ENCODE measurements at places on chromosomes 2 and 18.
A peak's percentile ranks its signal among the peaks of the same experiment; 100 is the strongest.

DNA sequence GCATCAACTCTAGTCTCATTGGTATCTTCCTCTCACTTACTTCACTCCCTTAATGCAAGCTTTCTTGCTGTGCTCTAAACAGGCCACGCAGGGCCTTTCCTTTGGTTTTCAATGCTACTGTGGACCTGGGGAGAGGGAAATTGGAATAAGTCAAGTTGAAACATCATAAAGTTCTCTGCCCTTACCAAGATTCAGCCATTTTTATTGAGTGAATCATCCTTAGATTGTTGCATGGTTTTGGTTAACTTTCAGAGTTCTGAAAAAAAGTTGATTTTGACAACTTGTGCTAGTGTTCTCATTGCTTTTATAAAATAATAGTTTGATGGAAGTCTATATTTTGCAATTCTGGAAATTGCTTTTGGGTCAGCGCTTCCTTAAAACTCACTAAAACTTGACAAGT, 852.8 kb upstream of the ACVR2A start:
- DNase-seq = no peak

GRCh38 chr18:12236934-12237832, 17.0 kb upstream of the CIDEA start:
- DNase-seq = no peak

DNA sequence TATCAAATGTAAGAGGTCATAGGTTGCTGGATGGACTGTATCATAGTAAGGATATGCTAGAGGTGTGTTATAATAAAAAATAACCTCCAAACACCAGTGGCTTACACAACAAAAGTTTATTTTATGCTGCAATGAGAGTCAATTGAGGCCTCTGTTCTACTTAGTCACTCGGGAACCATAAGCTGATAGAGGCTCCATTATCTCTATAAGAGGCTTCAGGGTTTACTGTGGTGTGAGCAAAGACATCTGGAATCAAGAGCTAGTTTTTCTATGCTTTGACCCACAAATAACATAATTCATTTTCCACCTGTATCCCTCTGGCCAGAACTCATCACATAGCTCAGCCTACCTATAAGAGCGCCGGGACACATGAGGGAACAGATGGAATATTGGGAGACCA, 47.5 kb upstream of the NEMP2 start:
- no peak for DNase-seq

GRCh38 chr18:74778191-74778847, 180.6 kb downstream of the ZNF407 start:
- no peak for DNase-seq

GRCh38 chr2:167492486-167492885, 604.2 kb downstream of the XIRP2 start:
- no peak for DNase-seq

DNA sequence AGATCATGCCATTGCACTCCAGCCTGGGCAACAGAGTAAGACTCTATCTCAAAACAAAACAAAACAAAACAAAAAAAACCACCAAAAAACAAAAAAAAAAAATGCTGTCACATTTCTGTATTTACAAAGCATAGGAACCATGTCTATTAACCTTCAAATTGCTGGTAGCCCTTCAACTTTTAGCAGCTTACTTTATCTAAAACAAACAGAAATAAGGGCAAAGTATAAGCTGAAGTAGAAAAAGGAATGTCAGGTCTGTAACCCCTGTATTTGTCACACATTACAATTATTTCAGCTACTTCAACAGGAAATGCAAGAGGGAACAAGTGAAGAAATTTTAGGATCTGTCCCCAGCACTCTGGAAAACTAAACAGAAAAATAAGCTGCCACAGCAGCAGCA, 25.4 kb downstream of the TYMS start:
- no peak for DNase-seq

GRCh38 chr2:205148755-205149154, 533.5 kb upstream of the NRP2 start:
- no peak for DNase-seq

- no peak for DNase-seq
These were observed 55.3 kb downstream of the NOL10 start for GRCh38 chr2:10634495-10634894.

DNA sequence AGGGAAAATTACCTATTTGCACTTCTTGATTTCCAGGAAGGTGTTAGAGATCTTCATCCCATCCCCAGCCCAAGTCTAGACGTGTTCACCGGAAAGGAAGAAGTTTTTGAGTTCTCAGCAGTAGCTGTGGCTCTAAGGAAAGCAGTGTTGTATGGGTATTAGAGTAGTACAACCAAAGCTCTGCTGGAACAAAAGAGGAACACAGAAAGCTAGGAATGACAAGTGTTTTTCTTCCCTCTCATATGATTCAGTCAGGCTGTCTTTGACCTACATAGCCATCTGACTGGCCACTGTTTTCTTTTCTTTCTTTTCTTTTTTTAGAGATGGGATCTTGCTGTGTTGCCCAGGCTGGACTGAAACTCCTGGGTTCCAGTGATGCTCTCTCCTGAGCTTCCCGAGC, 82.7 kb upstream of the SLC39A10 start:
- DNase-seq = no peak

DNA sequence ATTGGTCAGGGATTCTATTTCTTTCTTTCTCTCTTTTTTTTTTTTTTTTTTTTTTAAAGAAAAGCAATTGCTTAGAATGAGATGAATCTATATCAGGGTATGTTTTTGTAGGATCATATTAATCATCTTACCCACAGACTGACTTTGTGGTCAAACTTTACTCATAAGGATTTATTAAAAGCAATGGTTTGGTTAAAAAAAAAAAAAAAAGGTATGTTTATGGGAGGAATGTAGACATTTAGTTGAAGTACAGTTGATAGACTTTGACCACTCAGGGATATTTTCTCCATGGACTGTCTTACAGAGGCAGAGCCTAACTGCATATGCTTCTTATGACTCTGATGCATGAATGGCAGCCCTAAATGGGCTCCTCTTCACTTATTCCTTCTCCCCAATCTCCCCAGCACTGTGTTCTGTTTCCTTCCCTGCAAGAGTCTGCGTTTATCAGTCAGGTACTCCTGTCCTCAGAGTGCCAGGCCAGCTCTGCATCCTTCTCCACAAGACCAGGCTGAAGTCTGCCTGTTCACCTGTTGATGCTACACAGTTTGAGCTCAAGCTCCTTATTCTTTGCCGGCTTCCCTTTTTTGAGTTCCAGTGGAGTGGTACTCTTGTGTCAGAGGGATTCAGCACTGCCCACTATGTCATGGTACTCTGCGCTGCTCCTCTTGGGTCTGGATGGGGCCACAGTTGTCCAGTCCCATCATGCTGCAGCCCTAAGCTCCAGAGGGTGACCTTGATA, 24.3 kb downstream of the CRIM1 start:
- no peak for DNase-seq

- no peak for DNase-seq
These were observed 56.5 kb downstream of the NBEAL1 start for GRCh38 chr2:203071148-203071547.

GRCh38 chr18:7363338-7363737, 132.4 kb downstream of the LRRC30 start:
- no peak for DNase-seq

DNA sequence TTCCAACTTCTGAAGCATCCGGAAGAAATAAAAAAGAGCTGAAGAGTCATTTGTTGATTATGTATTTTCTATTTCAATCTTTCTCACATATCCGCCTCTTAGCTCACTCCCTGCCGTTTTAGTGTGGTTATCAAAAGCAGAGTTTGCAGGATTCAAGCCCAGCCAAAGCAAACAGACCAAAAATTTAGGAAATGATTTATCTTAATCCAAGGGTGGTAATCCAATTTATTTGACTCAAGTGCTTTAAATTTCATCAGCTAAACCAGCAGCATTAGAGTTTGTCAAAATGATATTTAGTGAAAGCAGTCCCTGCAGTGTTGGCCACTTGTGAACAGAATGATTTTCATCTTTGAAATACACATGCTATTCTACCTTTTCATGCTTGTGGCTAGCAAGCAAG, 129.3 kb upstream of the CCDC68 start:
- no peak for DNase-seq

- no peak for DNase-seq
These were observed 79.8 kb upstream of the CCDC141 start for GRCh38 chr2:179129574-179130238.

DNA sequence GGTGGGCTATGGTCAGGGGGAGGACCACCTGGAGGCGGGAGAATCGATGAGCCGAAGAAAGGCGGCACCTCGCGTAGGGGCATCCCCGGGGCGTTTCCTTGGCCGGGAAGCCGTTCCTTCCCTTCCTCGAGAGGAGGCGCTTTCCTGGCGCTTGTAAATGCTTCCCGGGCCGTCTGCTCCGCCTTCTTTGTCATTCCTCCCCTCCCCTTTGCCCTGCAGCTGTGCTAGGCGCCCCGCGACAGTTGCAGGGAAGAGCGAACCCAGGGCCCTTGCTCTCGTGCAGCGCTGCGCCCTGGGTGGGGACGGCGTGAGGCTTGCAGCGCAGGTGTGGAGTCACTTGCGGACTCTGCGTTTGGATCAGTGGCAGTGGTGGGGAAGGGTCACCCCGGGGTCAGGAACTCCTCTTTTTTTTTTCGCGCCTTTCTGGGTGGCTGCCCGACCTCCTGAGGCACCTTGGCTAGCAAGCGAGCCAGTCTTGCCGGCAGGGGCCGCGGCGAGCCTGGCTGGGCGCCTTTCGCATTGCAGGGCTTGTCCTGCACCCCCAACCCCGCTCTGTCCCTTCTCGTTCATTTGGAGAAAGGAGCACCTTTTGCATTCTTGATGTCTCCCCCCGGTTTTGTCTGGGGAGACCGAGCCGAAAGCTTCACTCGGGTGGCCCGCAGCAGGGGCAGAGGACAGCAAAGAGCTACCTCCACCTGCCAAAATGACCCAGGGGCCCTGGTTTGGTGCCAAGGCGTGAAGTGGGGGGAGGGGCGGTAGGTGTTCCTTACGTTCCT, 858 bp downstream of the KCNS3 start:
- DNase-seq = peak; percentile 62

DNA sequence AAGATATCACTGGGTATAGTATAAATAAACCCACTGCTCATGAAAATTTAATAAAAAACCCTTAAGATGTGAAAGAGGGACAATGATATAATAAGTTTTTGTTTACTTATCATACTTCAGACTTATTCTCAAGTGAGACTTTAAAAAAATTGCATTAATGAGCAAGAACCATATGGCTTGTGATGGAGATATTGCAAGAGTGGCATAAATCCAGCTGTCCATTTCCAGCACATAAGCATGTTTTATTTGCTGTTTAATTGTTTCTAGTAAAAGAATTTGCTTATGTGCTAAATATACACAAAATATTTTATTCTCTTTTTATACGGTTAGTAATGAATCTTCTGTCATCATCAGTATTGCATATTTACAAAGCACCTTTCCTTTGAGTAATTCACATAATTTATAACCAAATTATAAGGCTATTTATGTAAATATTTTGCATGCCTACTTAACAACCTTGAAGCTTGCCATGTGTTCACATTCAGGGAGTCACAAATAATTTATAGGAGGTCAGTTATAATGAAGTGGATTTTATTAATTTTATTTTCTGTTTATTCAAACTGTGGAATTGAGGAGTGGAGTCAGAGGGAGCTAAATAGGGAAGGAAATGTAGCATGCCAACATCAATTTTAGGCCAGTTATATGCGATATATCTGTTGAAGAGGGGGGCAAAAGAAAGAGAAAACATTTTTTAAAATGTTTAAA, 318.5 kb upstream of the CWC22 start:
- no peak for DNase-seq

GRCh38 chr18:68035774-68036522, 519.4 kb upstream of the DSEL start:
- DNase-seq = no peak

DNA sequence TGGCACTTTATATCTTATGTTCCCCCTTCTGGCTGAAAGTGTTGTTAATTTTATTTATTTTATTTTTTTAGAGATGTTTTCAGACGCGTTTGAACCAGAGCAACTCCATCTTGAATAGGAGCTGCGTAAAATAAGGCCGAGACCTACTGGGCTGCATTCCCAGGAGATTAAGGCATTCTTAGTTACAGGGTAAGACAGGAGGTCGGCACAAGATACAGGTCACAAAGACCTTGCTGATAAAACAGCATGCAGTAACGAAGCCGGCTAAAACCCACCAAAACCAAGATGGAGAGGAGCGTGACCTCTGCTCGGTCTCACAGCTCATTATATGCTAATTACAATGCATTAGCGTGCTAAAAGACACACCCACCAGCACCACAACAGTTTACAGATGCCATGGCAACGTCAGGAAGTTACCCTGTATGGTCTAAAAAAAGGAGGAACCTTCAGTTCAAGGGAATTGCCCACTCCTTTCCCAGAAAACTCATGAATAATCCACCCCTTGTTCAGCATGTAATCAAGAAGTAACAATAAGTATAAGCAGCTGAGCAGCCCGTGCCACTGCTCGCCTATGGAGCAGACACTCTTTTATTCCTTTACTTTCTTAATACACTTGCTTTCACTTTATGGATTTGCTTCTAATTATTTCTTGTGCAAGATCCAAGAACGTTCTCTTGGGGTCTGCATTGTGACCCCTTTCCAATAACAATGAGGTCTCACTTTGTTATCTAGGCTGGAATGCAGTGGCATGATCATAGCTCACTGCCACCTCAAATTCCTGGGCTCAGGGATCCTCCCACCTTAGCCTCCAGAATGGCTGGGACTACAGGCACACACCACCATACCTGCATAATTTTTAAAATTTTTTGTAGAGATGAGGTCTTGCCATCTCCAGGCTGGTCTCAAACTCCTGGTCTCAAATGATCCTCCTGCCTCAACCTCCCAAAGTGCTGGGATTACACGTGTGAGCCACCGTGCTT, 55.9 kb downstream of the CACNB4 start:
- no peak for DNase-seq

GRCh38 chr2:11305958-11306357, 38.5 kb downstream of the ROCK2 start:
- DNase-seq = no peak

GRCh38 chr2:69469784-69470183, 32.5 kb upstream of the NFU1 start:
- DNase-seq = no peak

DNA sequence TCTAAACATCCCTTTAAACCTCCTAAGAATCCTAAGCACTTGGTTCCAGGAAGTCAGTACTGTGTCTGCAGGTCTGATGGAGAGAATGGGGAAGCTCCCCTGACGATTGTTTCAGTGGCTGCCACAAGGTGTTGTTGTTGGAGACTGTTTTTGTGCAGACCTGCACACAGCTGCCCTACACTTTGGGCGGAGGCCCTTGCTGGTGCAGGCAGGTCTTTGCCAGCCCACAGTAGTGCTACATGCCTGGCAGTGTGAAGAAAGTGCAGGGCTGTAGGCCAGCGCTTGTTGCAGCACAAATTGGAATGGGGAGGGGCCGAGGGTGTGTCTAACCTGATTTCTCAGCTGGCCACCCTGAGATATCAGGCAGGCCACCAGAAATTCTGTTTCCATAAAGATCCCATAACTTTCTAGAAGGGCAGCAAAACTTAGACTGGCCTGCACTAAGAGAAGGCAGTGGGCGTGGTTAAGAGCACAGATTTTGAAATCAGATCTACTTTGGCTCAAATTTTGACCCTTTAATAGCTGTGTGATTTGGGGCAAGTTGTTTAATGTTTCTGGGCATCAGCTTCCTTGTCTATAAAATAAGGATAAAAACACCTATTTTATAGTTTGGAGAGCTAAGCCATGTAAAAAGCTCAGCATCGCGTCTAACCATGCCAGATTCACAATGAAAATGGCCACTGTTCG, 83.7 kb upstream of the SLC1A4 start:
- DNase-seq = no peak
